ENCODE measurements at places on chromosomes 1 and 21.

DNA sequence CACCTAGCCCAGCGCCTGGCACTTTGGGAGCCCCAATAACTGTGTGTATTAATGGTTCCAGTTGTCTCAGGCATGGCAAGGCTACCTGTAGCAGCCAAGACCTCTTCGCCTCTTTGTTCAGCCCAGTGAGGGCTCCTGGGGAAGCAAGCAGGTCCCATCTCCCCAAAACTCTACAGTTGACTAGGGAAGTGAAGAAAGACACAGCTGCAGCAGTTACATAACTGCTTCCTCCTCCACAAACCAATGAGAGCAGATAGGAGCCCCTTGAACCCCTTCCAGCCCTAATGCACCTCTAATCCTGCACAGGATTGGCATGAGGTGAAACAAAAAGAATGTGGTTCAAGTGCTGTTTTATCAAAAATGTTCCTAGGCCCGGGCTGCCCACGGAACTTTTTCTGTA is 100.5 kb downstream of the SYF2 start:
- DNase-seq = no peak

DNA sequence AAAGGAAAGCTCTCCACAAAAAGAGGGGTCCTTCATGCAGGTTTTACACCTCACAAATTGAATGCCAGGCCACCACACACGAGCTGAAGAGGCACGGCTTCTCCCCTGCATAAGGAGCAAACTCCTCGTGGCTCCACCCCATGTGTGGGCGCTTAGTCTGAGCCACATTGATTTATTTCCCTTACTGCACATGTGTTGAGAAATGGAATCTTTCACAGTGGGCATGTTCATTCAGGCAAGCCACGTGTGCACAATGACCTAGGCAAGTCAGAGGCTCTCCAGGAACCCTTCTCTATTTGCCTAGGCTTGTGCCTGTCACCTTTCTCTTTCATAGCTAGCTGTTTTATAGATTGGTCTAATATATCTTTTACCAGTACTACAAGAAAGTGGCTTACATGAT is 120.5 kb downstream of the LTN1 start:
- no peak for DNase-seq

GRCh38 chr1:6274622-6275139 is 13.8 kb upstream of the GPR153 start:
- DNase-seq = no peak

- DNase-seq = no peak
Observed at GRCh38 chr1:56387071-56387740, 192.2 kb downstream of the PLPP3 start.

- no peak for DNase-seq
Observed at GRCh38 chr1:21761052-21761451, 21.9 kb downstream of the USP48 start.

DNA sequence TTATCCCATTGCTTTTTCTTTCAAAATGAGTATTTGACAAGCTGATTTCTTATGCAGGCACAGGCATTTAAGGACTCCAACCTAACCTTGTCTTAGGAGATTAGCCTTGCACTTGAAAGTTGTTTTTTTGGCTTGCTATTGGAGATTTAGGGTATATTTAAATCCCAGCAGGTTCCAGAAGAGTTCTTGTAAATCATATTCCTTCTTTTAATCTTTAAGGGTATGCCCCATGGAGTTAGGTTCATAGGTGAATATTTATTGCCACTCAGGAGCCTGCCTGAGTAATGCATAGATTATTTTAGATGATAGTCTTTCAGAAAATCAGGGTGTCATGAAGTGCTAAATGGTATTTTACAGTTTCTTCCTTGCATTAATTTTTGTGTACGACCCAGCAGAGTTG is 146.5 kb downstream of the PATJ start:
- no peak for DNase-seq

DNA sequence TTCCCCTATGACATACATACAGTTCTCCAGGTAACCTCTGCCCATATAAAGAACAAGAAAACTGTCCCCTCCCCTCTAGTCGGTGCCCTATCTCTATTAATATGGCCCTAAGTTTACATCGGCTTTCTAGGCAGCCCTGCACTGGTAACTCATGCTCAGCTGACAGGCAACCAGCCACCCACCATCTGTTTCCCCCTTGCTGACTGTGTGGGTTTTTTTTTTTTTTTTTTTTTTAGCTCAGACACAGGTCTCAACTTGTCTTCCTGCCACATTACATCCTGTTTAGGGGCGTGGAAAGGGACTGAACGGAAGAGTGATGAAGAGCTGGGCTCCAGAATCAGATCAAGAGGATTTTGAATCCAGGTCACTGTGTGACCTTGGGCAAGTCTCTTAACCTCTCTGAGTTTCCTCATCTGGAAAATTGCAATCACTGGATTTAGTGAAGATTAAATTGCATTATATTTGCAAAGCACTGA is 14.0 kb downstream of the LAPTM5 start:
- peak; percentile 57 for DNase-seq

DNA sequence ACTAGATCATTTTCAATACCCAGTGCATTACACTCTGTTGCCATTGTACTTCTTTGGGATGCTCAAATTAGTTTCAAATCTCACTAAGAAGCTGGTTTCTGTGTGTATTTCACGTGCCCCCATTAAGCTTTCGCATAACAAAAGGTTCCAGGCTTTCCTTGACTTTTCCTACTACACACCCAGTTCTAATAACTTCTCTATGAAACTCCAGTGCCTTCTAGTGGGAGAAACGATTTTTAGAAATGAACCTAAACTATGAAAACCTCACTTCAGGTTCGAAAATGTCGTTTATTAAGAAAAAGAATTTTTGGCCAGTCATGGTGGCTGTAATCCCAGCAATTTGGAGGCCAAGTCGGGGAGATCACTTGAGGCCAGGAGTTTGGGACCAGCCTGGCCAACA is 2.8 kb downstream of the CFHR4 start:
- DNase-seq = no peak

- no peak for DNase-seq
Observed at GRCh38 chr1:208103597-208104513, 140.3 kb downstream of the PLXNA2 start.

- DNase-seq = no peak
Observed at GRCh38 chr21:34992736-34993398, 56.2 kb downstream of the RUNX1 start.

GRCh38 chr1:30765556-30766434 is 8.2 kb upstream of the LAPTM5 start:
- no peak for DNase-seq

- no peak for DNase-seq
Observed at GRCh38 chr21:36178349-36178748, 21.7 kb downstream of the DOP1B start.

DNA sequence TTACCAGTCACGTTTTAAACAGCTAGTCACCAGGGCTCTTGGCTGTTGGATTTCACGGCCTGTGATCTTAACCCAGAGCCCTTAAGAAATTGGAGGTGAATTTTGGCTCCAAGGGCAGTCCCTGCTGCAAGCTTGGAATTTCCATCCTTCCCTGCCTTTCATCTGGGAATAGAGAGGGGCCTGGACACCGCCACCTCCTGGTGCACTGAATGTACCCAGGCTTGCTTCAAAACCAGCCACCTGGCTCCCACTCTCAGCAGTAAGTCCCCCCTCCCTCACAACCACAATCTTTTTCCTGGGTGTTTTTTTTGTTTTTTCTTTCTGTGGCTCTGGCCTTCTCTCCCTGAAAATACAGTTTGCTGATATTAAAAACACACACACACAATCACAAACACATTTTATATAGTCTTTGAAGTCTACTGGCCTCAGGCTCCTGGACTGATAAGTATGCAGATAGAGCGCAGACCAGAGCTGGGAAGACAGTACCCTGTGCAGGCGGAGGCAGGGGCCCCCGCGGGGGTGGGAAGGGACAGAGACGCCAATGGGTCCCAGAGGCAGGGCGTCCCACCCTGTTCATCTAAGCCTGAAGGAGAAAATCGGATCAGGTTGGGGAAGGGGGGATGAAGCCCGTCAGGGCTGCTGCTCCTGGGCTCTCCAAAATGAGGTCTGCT is 65.8 kb upstream of the IGSF21 start:
- DNase-seq = no peak

- no peak for DNase-seq
Observed at GRCh38 chr1:165632491-165632890, 1.5 kb downstream of the MGST3 start.

- no peak for DNase-seq
Observed at GRCh38 chr1:159339536-159339935, 37.4 kb downstream of the FCER1A start.

DNA sequence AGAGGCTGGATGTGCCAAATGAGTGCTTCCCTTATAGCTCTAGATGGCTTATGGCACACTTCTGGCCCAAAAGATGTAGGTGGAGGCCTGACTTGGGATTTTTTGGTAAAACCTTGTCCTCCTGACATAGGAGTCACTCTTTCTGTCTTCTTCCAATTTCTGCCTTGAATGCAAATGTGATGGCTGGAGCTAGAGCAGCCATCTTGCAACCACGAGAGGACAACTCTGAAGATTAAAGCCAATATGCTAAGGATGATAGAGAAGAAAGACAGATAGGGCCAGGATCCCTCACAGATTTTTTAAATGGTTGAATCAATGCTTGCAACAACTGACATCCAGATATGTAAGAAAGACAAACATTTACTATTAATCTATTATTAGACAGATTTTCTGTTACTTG is 8.5 kb upstream of the GPR137B start:
- no peak for DNase-seq

DNA sequence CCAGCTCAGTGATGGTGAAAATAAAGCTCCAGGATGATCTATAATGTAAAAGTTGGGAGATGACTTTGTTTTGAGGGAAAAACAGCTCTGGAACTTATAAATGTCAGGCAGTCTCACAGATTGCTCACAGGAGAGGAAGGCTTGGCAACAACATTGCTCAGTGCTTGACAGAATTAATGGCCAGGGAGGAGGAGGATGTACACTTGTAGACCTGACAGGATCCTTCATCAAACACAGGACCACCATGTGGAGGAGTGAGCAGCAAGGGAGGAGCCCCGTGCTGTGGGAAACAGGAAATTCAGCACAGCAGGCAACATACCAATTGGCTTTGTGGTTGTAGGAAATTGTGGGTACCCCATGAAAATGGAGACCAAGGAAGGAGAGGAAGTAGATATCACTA is 291.8 kb upstream of the CAMK1G start:
- DNase-seq = no peak

DNA sequence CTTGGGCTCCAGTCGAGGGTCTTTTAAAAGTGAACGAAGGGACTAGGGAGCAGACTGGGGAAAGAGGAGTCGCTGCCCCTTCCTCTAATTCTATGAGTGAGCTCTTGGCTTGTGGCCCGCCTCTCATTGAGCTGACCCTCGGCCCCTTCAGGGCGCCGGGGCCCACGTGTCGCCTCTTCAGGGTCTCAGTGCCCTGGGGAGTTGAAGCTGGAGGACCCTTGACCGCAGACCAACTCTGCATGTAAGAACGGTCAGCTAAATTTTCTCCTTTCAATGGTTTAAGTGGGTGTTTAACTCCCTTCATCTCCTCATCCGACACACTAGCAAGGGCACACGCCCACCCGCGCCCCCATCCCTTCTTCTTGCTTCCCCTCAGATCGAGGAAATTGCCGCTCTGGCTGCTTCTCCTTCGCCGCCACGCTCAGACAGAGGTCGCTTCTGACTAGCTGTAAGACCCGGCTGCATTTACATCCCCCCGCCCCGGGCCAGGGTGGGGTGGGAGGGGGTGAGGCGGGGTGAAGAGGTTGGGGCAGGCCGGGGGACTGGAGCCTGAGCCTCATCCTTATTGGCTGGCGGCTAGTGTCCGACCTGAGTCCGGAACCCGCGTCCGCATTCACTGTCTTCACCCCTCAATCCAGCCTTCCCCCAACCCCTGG is 10.9 kb downstream of the NR5A2 start:
- DNase-seq = no peak

DNA sequence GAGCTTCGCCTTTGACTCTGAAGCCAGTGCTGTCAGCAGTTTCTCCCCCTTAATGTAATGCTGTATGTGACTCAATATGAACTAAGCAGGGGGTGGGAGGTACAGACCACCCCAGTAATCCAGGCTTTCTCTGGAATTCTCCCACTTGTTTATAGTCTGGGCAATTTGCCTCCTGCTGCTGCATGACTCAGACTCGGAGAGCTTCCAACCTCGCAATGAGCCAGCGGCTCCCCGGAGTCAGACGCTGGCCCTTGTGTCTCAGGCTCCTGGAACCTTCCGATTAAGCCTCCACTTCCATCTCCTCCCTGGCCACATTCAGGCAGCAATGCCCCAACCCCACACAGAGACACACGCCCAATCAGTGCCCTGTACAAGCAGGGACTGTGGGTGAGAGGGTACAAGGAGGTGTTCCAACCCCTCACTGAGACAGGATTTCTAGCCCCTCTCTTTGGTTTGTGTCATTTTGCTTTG is 471.7 kb upstream of the VAMP3 start:
- no peak for DNase-seq

DNA sequence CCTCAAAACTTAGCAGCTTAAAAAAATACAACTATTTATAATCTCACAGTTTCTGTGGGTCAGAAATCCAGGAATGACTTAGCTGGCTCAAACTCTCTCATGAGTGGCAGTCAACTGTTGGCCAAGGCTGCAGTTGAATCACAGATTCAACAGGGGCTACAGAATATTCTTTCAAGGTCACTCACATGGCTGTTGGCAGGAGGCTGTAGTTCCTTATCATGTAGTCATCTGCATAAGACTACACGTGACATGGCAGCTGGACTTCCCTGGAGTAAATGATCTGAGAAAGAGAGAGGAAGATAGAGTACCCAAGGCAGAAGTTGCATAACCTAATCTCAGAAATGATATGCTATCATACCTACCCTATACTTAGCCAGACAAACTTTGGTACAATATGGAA is 75.2 kb upstream of the TSPAN2 start:
- DNase-seq = no peak

- no peak for DNase-seq
Observed at GRCh38 chr1:201408834-201409200, 9.7 kb upstream of the LAD1 start.

DNA sequence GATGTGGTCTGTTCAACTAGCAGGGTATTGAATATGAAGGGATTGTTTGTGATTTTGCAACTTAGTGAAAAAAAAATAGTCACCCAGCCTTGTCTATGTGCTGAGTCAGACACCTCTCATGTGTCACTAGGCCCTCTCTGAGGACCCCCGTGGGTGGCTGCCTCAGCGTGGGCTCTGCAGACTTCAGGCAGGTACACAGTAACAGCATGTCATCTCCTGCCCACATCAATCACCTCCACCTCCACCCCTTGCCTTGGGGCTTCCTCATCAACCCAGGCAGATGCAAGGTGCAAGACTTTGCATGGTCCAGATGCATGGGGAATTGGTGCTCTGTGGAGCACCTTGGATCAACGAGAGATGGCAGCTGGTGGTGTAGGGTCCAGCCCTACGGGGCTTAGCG is 23.9 kb downstream of the PCP4 start:
- DNase-seq = no peak

GRCh38 chr1:115706587-115707425 is 61.7 kb downstream of the CASQ2 start:
- no peak for DNase-seq

GRCh38 chr1:68321084-68321685 is 88.9 kb upstream of the WLS start:
- no peak for DNase-seq

GRCh38 chr1:52569449-52570210 is 16.7 kb upstream of the TUT4 start:
- no peak for DNase-seq

GRCh38 chr1:44832056-44832705 is 10.9 kb downstream of the PTCH2 start:
- no peak for DNase-seq

Measured in activated T-helper 1 cell treated with Interleukin-2 at 50 U/mL for 16 hours (primary cell).